Stimulated activated CD8-positive, alpha-beta memory T cell treated with anti-CD3 and anti-CD28 coated beads, Interleukin-4, amount 100 ng/mL, for 48 hours (primary cell): ENCODE measurements at places on chromosomes 16 and 17.

GRCh38 chr16:9476744-9477143 is 385.3 kb downstream of the HAPSTR1 start:
- DNase-seq: no peak

DNA sequence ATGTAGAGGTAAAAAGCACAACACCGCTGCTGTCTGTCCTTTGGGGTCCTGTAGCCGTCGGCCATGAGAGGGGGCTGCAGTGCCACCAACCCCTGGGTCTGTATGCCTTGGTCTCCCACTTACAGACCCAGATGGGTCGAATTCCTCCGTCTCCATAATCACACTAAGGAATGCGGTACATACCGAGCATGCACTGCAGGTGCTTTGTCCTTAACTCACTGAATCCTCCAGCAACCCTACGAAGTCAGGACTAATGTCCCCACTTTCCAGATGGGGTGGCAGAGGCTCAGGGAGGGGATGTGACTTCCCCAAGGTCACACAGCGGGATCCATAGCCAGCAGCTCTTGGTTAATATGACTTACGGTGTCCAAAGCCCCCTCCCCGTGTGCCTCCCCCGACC is 219.9 kb upstream of the CIBAR2 start:
- no peak for DNase-seq

DNA sequence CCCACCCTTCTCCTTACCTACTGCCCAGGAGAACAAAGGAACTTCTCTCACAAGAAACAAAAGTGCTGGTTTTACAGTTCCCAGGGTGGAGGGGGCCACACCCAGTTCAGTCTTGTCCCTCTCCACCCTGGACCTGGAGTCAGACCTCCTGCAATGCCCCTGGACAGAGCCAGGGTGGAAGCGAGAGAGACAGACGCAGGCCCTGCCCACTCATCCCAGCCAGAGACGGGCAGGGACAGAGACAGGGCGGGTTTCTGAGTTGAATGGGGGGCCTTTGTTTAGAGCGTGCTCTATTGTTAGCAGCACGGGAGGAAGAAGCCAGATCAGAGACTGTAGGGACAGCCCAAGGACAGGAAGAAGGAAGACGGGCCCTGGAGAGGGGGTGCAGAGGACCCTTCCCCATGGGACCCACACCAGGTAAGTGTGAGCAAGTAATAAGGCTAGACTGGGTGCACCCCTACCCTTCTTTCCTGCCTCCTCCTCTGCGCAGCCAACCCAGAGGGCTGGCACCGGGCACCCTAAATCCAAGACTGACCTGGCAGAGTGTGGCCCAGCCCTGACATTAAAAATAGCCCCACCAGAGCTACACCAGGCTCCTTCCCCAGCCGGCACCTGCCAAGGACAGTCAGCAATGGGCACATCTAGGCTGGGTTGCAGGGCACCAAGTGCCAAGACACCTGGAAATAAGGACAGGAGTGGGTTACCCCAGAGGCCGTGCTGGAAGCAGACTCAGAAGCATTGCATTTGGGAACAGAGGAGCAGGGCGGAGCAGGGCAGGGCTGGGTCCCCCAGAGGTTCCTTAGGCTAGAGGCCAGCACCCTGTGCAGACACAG is 10.9 kb downstream of the JUP start:
- DNase-seq: no peak

- DNase-seq: no peak
These were observed 400.2 kb downstream of the SEC14L1 start for GRCh38 chr17:77540975-77541374.

DNA sequence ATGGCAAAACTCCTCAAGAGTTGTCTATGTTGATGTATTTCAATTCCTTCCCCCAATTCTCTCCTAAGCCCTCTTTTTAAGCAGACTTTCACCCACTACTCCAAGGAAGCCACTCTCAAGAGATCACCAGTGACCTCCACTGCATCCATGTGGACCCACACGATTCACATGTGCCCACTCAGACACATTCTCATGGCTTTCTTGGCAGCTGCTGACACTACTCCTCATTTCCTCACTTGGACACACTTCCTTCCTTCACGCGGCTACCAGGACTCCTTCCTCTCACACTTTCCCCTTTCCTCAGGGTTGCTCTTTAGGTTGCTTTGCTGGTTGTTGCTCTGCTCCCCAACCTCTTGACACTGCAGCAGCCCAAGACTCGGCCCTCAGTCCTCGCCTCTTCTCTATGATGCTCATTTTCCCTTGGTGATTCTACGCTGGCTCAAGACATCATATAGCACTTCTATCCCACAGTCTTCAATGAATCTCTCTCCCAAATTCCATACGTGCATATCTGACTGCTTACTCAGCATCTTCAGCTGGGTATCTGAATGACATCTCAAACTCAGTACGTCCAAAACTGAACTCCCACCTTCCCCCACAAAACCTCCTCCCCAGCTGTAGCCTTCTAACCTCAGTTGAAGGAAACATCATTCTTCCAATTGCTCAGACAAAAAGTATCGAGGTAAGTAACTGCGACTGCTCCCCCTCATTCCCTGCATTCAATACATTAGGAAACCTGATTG is 28.2 kb downstream of the HELZ start:
- no peak for DNase-seq

GRCh38 chr17:42559075-42559474 is 2.9 kb upstream of the COASY start:
- DNase-seq: no peak

- peak; percentile 76 for DNase-seq
These were observed at the start of gene GALK1 for GRCh38 chr17:75764711-75765421. GALK1 (minus strand) TSS chr17:75765192; CDS start chr17:75765136, 56 bp downstream.

- no peak for DNase-seq
These were observed 1033.6 kb downstream of the CDH8 start for GRCh38 chr16:61002479-61003204.

DNA sequence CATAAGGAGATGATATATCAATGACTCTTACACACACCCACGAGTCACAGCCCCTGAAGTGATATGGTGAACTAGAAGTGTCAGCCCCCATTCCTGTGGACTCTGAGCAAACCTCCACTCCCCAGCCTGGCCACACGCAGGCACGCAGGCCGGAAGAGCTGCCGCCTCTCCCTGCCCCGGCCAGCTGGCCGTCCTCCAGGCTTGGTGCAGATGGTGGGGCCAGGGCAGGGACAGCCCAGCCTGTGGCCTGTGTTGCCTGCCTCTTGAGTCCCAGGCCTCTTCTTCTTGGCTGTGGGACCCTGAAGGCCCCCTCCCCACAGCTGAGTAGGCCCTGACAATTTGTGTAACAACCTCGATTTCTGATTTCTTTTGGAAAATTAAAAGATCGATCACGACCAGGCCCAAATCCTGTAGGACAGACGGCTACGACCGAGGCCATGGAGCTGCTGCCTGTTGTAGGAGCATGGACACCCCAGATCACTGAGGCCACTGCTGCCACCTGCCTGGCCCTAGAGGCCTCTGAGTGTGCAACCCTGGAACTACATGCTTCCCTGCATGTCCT is 10.0 kb upstream of the MPRIP start:
- no peak for DNase-seq

GRCh38 chr16:47600376-47600775 is 139.2 kb downstream of the PHKB start:
- no peak for DNase-seq

- no peak for DNase-seq
These were observed 131.3 kb downstream of the CBLN1 start for GRCh38 chr16:49150341-49150740.

GRCh38 chr17:7215136-7215638 is 4.4 kb downstream of the DLG4 start:
- no peak for DNase-seq

GRCh38 chr17:16915752-16916556 is 56.0 kb downstream of the TNFRSF13B start:
- peak; percentile 68 for DNase-seq

- no peak for DNase-seq
These were observed 21.2 kb downstream of the MTHFSD start for GRCh38 chr16:86533767-86534351.

GRCh38 chr16:3589441-3589921 is 12.3 kb upstream of the NLRC3 start:
- no peak for DNase-seq

DNA sequence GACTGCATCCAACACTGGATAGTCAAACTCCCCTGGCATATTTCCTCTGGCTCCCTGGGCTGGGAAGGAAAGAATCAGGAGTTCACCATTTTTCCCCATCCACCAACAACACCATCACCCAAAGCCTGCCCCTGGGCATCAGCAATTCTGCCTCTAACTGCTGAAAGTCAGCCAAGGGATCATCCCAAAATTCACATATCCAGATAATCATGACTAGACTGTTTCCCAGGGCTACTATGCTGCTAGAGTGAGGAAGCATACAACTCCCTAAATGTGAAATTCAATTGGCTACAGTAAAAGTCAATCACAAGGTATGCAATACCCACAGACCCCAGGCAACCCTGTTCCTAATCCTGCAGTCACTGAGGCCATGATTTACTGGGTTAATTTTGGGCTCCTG is 230.6 kb downstream of the C16orf95 start:
- DNase-seq: no peak

- DNase-seq: no peak
These were observed 37.2 kb downstream of the WIPI1 start for GRCh38 chr17:68420065-68420464.

GRCh38 chr16:89545044-89545830 is 15.2 kb upstream of the RPL13 start:
- no peak for DNase-seq

DNA sequence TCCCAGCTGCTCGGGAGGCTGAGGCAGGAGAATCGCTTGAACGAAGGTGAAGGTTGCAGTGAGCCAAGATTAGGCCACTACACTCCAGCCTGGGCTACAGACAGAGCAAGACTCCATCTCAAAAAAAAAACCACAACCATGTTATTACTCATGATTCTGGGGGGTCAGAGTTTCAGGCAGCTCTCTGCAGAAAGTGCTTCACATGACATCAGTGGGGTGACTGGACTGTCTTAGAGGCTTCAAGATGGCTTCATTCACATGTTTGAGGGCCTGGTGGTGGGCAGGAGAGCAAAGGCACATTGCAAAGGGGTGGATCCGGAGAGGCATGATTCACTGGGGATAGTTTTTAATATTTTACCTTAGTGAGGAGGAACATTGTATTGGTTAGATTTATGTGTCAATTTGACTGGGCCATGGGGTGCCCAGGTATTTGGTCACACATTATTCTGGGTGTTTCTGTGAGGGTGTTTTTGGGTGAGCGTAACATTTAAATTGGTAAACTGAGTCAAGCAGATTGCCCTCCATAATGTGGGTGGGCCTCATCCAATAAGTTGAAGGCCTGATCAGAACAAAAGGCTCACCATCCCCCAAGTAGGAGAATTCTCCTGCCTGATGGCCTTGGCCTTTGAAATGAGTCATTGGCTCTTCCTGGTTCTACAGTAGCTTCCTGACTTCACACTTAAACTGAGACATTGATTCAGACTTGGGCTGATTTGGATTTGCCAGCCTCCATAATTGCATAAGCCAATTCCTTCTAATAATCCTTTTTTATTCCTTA is 109.8 kb downstream of the GOSR1 start:
- peak; percentile 29 for DNase-seq

DNA sequence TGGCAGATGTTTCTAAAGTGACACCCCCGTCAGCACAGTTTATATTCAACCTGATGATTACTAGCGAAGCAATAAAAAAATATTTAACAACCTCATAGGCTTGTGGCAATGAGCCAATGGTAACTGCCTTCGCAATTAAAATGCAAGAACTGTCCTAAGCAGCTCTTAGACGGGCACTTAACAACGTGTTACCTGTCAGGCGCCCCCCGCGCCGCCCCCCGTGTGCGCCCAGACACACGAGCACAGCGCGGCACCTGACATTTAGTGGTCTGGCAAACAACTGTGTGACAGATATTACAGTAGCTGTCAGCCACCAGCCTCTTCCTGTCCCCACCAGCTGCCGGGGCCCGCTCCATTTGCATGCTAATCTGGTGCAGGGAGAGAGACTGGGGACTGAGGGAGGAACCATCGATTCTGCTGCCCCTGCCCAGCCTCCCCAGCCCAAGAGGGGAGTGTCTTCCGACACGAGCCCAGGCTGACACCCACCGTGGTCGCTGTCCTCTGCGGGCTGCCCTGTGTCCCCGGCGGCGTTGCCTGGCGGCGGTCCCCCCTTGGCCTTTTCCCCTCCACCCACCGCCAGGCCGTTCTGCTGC is 12.7 kb downstream of the NDUFAF8 start:
- no peak for DNase-seq

DNA sequence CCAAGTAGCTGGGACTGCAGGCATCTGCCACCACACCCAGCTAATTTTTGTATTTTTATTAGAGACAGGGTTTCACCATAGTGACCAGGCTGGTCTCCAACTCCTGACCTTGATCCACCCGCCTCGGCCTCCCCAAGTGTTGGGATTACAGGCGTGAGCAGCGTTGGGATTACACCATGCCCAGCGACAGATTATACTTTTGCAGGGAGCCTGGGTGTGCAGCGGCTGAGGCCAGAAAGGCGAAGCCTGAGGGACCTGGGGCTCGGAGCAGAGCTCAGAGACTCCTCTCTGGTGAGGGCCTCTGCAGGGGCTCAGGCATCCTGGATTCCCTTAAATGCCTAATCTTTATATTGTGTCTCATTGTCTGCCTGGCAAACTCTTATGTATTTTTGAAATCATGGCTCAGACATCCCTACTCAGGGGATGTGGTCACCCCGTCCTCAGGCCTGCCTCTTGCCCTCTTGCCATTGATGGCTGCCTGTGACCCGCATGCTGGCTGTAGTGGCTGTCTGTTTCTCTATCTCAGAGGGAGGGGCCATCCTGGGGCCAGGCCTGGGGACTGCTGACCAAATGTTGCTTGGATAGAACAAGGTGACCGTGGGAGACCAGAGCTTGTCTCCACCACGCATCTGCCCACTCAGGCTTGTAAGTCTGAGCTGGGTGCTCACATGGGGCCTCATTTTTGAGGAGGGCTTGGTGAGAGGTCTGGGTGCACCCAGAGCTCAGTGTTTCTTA is 42.6 kb downstream of the B9D1 start:
- no peak for DNase-seq

DNA sequence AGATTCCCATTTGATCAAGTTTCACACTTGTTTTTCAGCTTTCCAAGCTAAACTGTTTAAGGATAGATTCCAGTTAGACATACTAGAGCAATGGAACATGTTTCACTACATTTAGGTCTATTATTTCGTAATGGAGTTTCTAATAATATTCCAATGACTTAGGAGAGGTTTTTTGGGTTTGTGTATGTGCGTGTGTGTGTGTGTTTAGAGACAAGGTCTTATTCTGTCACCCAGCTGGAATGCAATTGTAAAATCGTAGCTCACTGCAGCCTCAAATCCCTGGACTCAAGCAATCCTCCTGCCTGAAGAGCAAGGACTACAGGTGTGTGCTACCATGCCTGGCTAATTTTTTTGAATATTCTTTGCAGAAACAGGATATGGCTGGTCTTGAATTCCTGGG is 426.3 kb downstream of the ZFHX3 start:
- no peak for DNase-seq

DNA sequence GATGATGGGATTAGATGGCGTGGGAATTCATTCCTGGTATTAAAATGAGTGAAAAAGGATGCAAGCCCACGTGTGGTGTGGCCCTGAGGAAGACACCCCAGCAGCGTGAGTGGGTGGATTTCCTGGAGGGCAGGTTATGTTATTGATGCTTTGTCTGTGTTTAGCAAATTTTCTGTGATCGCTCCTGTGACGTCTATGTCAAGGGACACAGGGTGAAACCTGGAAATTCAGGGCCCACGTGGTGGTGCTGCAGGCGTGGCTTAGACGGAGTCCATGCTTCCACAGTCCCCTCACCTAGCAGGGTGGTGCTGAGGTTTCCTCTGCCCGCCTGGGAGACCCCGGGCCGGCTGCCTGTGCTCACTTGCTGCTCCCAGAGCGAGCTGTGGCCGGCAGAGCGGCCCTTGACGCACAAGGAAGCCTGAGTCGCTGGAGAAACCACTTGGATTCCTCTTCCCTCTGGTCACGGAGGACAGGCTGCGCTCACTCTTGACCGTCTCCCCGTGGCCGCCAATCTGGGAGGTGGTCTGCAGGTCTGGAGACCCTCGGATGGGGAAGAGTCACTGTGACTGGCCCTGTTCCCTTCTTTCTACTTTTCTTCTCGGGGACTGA is 23.4 kb downstream of the BAIAP2 start:
- DNase-seq: no peak
